Dorsolateral prefrontal cortex (tissue), 122 donors: ENCODE measurements at places on chromosomes 2 and 18.

GRCh38 chr18:35713545-35713944 is 132.0 kb downstream of the GALNT1 start:
- no peak for DNase-seq

DNA sequence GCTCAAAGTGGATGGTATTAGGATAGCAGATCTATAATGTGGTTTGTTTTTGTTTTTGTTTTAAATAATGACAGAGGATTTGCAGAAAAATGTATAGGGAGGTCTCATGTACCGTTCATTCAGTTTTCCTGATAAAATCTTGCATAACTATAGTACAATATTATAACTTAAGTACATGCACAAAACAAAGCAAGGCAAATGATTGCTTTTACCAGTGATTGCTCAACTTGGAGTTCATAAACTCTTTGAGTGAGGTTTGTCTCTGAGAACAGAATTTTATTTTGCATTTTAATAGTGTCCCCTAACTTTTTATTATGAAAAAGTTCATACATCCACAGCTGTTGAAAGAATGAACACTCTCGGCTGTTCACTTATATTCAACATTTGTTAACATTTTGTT is 96.6 kb downstream of the MAP4K4 start:
- DNase-seq: no peak

GRCh38 chr2:150806336-150806735 is 318.9 kb upstream of the RND3 start:
- DNase-seq: no peak

DNA sequence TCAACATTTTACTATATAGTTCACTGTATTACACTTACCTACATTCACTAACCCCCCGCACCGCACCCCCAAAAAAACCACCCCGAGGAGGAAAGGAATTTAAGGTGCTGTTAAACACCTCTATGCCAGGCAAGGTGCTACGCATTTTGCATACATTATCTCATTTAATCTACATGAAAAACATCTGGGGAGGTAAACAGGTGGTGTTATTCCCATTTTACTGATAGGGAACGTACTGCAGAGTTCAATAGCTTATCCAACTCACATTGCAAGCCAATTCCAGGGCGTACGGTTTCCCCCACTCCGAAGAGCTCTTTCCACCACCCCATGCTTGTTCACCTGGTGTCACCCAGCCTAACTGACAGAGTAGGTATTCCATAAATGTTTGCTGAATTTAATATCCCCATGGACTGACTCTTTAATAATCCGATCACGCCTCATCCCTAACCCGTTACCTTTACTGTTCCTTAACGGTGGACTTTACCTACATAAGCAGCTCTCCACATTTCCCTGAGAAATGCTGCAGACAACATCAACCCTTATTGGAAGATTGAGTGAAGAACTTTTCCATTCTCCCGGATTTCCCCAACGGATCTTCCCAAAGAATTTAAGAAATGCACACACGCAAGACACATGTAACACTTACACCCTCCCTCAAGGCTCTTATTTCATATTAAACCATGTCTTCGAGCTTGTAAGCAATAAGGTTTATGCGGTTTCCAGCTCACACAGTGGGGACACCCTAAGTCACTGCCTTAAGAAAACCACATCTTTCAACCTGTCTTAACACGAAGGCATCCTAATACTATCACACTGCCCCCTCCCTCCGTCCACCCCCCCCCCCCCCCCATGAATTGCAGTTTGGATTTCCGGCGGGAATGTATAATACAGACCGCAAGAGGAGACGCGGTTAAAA is 1.2 kb downstream of the RAPH1 start:
- no peak for DNase-seq

- DNase-seq: no peak
These were observed 222.4 kb upstream of the RBBP8 start for GRCh38 chr18:22710673-22711191.

DNA sequence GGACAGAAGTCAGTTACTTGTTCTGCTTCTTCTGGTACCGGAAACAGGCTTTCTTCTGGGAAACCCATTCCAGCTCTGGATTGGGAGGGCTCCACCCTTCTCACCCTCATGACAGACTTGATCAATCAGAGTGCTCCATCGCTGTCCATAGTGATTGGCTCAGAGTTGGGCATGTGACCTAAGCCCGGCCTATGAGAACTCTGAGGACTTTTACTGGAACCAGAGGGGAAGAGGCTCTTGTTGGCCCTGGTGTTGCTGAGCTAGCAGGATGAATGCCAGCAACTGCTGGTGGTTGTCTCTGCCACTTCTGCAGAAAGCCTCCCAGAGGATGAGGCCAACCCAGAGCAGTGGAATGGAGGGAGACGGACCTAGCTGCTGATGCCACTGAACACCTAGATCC is 33.3 kb downstream of the TMEM37 start:
- DNase-seq: peak; percentile 29

GRCh38 chr2:168589236-168590211 is 133.5 kb downstream of the CERS6 start:
- DNase-seq: no peak

GRCh38 chr2:202203348-202203747 is 35.0 kb downstream of the SUMO1 start:
- no peak for DNase-seq

GRCh38 chr2:121886059-121886458 is 130.6 kb downstream of the TSN start:
- no peak for DNase-seq

DNA sequence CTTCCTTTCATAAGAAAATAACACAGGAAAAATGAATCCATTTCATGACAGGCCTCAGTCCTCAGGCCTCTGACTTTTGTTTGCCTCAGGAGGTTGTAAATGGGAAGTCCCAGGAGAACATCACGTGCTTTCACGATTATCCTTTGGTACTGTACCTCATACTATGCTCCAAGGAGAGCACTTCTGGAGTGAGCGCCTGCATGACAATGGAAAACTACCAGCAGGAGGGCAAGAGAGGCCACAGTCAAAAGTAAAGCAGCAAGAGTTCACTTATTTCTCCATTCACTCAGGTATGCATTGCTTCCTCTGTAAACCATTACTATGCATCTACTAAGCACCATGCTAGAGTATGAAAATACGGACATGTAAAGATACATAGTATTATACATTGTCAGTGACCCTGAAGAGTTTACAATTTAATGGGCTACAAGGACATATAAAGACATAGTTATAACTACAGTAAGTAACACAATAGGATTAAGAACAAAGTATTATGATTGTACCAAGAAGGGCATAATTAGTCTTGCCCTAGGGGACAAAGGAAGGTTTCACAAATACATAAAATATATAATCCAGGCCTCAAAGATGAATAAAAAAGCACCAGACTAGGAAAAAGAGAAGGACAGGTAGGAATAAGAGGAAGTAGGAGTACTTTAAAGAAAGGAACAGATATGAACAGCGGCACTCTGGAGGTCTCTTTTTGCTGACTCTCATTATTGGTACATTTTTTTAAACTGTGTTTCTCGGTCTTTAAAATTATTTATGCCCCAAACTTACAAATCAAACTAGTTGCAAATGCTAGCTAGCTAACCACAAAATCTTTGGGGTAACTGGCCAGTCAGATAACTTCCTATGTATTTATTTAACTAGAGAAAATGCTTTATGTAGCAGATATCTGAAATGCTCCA is 806.7 kb downstream of the NRXN1 start:
- no peak for DNase-seq

- DNase-seq: no peak
These were observed 47.5 kb upstream of the STAM2 start for GRCh38 chr2:152222975-152223637.

GRCh38 chr2:39550701-39551285 is 113.7 kb upstream of the MAP4K3 start:
- DNase-seq: no peak

GRCh38 chr2:238924796-238925195 is 76.9 kb downstream of the TWIST2 start:
- peak; percentile 44 for DNase-seq

DNA sequence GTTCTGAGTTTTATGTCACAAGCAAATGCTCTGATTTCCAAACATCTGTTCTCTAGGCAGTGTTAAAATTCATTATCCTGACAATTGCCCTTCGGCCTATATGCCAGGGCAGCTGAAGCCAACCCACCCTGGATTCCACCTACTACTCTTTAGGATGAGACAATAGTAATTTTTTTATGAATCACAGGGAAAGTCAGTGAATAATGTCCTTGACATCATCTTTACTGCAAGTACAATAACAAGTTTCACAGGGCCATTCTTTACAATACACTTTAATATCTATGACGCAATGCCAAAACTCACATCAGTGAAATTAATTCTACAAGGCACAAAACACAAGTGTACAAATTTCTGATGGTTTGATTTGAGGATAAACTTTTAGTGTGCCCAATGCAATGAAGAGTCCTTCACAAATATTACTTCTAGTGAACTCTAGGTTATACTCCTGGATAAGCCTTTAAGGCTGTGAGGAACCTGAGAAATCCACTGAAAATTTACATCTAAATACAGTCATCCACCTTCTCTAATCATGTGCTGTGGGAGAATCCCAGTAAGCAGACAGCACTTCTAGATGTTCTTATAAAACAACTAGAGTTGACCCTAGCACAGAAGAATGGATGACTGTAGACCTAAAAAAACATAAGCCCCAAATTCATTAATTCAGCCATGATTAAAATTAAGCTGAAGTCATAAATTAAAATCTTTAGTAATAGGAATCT is 77.3 kb upstream of the CTLA4 start:
- DNase-seq: no peak

DNA sequence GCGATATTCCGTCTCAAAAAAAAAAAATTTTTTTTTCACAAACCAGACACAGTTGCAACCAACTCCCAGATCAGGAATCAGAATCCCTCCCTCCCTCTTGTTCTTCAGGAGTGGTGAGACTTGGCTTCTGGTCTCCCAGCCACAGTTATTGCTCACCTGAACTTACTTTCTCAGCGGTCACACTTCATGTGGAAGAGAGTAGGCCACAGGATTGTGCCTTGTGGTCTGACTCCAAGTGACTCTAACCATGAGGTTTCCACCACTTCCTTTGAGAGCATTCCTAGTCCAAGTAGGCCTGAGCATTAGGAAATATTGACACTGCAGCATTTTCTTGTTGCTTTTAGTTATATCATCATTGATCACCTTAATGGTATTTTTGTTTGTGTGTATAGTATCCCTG is 12.1 kb downstream of the FMNL2 start:
- no peak for DNase-seq

DNA sequence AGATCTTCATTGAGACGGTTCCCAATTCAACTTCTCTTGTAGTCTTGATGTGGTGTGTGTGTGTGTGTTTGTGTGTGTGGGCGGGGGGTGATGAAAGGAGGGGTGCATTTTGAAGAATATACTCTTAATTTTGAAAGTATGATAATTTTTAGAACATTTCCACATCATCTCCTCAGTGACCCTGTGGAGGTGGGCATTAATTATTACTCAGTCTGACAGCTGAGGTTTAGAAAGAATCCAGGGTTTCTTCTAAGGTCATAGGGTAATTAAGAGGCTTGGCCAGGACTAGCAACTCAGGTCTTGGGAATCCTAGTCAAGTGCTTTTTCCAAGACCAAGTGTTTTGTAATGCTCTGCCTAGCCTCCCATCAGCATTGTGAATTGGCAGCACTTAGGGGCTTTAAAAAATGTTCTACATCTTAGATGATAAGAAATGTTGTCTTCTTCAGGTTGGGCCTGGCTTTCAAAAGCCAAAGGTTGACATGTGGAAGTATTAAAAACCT is 100.5 kb downstream of the SPTBN1 start:
- no peak for DNase-seq

- DNase-seq: no peak
These were observed 548.8 kb upstream of the NRP2 start for GRCh38 chr2:205133544-205133943.

DNA sequence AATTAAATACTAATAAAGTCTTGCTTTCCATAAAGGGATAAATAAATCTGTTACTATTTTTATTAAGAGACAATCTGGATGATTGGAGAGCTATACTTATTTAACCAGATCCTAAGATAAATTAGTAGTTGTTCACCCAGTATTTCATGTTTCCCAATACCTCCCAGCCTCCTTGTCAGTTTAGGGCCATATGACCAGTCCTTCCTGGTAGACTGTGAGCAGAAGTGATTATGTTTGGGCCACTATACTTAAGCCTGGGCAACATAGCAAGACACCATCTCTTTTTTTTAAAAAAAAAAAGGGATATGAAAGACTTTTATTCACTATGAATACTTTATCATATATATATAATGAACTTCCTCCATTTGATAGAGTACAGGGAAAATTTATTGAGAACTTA is 48.8 kb upstream of the PPM1B start:
- DNase-seq: no peak

DNA sequence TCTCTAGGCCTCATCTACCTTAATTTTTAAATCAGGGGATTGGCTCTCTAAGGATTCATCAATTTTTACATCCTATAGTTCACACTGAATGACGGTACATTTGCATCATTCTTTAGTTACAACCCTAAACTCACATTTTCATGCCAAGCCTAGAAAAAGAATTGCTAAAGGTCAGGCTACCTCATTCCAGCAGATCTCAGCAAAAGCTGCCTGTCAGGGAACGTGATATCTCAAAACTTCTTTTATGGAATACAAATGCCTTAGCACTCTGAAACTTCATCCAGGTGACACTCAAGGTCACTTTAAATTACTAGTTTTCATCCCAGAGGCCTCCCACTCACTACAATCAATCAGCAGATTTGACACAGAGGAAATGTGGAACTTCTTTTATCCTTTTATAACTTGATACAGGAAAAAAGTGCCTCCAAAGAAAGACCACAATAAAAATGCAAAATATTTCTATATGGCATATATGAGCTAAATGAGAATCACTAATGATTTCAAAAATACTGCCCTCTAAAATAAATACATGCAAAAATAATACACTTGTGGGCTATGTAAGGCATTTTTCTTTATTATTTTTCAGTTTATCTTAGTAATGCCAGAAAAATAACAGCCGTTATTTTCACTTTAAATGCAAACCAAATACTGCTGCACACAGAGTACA is 91.5 kb downstream of the ARHGEF33 start:
- DNase-seq: no peak

GRCh38 chr2:21466341-21466927 is 342.7 kb downstream of the TDRD15 start:
- DNase-seq: no peak

DNA sequence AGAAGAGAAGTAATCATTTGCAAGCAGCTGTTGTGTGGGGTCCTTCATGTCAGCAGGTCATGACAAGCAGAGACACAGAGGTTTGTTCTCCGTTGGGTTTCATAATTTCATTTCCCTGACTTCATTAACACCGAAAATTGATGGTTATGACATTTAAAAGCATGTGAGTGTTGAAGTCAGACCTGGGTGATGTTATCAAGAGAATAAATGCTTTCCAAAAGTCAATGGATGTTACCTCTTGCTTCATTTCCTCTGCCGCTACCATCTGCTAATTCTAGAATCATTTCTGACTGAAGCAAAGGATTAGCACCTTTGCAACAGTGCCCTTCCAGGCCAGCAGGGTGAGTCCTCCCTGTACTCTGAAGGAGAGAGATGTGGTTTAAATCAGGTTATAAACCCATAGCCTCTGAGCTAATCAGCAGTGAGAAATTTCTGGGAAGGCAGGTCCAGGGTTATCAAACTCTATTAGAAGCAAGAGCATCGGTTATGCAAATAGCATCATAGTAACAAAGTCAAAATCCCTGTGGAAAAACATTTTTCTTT is 446.2 kb downstream of the PIK3C3 start:
- DNase-seq: no peak

- no peak for DNase-seq
These were observed 96.5 kb downstream of the TTC32 start for GRCh38 chr2:19805266-19805665.

- no peak for DNase-seq
These were observed 346.8 kb downstream of the ANAPC1 start for GRCh38 chr2:111537078-111537655.
